ENCODE measurements at places on chromosomes 4 and X.
A peak's percentile ranks its signal among the peaks of the same experiment; 100 is the strongest.

- no peak overlapping the region for H3K27ac ChIP-seq
- H3K27me3 ChIP-seq: no peaks in the 10 kb centered on the region
- no peak for DNase-seq
- H3K36me3 ChIP-seq: peaks cover 5% of the 10 kb centered on the region
- no peak overlapping the region for H3K4me3 ChIP-seq
- no peaks in the 10 kb centered on the region for H3K4me1 ChIP-seq
These were observed 54.6 kb downstream of the C4orf50 start for GRCh38 chr4:5963611-5964010.

DNA sequence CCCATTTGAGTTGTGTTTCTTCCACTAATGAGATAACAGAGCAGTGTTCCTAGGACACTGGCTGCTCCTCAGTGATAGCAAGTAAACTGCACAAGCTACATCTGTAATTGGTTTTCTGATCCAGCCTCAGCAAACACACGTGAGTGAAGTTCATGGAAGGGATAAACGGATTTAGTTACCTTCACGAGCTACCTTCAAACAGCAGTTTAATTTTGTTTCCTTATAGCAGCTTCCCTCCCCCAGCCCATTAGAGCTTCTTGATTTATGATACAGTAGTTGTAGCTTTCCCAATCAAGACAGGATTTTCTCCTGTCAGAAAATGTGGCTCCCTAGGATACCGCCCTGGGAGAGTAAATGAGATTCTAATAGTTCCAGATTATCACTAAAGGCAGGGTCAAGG, 634.2 kb upstream of the FAT1 start:
- no peak overlapping the region for H3K4me3 ChIP-seq
- no peak for DNase-seq
- no peaks in the 10 kb centered on the region for H3K4me1 ChIP-seq

DNA sequence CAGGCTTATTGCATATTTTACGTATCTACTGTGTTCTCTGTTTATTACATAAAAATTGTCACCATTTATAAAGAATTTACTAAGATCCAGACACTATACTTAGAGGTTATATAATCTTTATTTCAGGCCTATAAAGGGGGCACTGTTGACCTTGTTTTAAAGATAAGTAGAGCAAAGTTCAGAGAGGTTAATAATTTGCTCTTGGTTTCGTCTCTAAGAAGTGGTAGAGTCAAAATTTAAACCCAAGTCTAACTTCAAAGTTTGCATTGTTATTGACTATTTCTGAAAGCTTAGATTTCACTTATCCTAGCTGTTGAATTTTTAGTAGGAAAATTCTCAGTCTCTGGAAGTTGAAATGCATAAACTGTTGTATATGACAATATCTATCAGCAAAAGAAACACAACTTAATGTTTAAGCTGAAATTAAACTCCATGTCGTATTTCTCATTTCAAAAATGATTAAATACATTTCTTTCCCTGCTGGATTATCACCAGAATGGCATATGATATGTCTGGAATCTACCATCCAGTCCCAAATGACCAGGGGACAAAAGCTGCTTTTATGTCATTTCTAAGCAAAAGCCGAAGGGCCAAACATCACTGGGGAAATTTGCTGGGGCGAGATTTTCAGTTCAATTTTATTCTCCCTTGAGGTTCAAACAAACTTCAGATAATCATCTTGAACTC, 138.4 kb downstream of the SLC7A11 start:
- no peak overlapping the region for H3K4me3 ChIP-seq
- no peak overlapping the region for H3K27ac ChIP-seq
- H3K27me3 ChIP-seq: no peaks in the 10 kb centered on the region
- H3K4me1 ChIP-seq: no peaks in the 10 kb centered on the region
- no peak for DNase-seq
- no peaks in the 10 kb centered on the region for H3K36me3 ChIP-seq

DNA sequence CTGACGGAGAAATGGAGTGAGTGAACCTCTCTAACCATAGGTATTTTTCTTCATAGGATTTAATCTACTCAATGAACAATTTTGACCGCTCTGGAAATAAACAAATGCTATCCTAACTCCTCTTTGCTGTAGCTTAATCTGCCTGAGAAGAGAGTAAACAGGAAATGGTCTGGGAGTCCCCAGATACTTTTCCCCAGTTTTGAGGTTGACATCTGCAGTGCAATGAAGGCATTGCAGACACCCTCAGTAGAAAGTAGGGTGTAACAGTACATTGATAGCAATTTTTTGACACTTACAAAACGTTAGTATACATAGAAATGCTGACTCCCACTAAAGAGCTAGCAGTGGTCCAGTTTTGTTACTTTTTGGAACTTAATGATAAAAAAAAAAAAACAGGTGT, 495.9 kb upstream of the FAM241A start:
- no peak overlapping the region for H3K4me3 ChIP-seq
- no peaks in the 10 kb centered on the region for H3K36me3 ChIP-seq
- H3K4me1 ChIP-seq: no peaks in the 10 kb centered on the region
- H3K27ac ChIP-seq: no peak overlapping the region
- no peak for DNase-seq

DNA sequence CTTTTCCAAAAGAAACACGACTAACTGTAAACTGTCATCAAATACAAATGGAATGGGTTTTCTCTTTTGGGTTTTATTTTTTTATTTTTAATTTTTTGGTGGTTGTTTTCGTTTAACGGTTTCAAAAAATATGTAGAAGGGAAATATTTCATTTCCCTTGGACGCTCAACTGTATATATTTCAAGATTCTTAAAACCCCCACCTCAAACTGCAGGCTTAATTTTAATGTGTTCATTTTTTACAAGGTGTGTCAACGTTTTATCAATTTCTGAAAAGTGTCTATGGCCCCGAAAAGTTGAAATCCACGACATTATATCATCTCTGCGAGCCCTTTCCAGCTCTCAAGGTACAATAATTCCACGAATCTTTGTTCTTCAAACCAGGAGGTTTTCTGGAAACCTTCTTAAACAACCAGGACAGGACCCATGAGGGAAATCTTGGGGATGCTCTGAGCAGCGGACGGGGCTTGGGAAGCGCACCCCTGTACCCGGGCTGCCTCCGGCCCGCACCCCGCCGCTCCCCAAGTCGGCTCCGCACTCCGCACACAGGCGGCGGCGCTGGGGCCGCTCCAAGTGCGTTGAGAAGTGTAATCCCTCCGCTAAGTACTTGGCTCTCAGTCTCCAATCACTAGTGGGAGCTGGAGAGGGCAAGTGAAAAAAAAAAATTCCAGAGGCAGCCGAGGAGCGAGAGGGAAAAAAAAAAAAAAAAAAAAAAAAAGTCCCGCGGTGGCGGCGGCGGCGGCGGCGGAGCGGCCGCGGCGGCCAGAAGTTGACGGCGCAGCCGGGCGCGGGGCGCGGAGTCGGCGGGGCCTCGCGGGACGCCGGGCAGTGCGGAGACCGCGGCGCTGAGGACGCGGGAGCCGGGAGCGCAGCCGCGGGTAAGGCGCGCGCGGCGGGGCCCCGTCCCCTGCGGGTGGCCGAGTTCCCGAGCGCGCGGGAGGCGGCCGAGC, at the start of gene BMPR1B:
Gene BMPR1B (plus strand): TSS at position 764 of the 949 bp plus-strand sequence. CDS start 346,470 bp downstream, outside the sequence.
- peaks cover 95% of the 10 kb centered on the region for H3K27me3 ChIP-seq
- H3K27ac ChIP-seq: no peak within 1 kb of the TSS
- no peaks in the 10 kb centered on the region for H3K36me3 ChIP-seq
- H3K4me3 ChIP-seq: peak within 1 kb of the TSS; percentile 48
- peaks cover 7% of the 10 kb centered on the region for H3K4me1 ChIP-seq

DNA sequence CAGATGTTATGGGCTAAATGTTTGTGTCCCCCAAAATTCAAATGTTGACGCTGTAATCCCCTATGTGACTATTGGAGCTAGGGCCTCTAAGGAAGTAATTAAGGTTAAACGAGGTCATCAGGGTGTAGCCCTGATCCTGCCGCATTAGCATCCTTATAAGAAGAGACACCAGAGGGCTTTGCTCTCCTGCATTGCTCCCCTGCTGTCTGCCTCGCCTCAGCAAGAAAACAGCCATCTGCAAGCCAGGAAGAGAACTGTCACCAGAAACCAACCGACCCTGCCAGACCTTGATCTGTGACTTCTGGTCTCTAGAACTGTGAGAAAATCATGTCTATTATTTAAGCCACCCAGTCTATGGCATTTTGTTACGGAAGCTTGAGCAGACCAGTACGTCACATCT, 331.9 kb downstream of the DCTD start:
- H3K27me3 ChIP-seq: no peaks in the 10 kb centered on the region
- no peak overlapping the region for H3K4me3 ChIP-seq
- peaks cover 4% of the 10 kb centered on the region for H3K36me3 ChIP-seq

GRCh38 chr4:154618708-154619315, 6.4 kb upstream of the FGG start:
- no peaks in the 10 kb centered on the region for H3K36me3 ChIP-seq
- no peaks in the 10 kb centered on the region for H3K27me3 ChIP-seq
- no peak overlapping the region for H3K27ac ChIP-seq
- no peaks in the 10 kb centered on the region for H3K4me1 ChIP-seq

GRCh38 chrX:15497865-15498264, 2.7 kb upstream of the BMX start:
- no peak overlapping the region for H3K4me3 ChIP-seq
- H3K4me1 ChIP-seq: peaks cover 15% of the 10 kb centered on the region
- DNase-seq: peak; percentile 27
- H3K27me3 ChIP-seq: peaks cover 22% of the 10 kb centered on the region
- no peak overlapping the region for H3K27ac ChIP-seq

GRCh38 chrX:56232221-56233082, at the start of gene KLF8:
Gene KLF8 (plus strand): TSS chrX:56232356. CDS start chrX:56233335, 979 bp downstream.
- H3K36me3 ChIP-seq: peaks cover 5% of the 10 kb centered on the region
- H3K4me1 ChIP-seq: peaks cover 8% of the 10 kb centered on the region
- peak within 1 kb of the TSS; percentile 29 for H3K27ac ChIP-seq
- H3K27me3 ChIP-seq: no peaks in the 10 kb centered on the region
- H3K4me3 ChIP-seq: peak within 1 kb of the TSS; percentile 71
- DNase-seq: no peak

DNA sequence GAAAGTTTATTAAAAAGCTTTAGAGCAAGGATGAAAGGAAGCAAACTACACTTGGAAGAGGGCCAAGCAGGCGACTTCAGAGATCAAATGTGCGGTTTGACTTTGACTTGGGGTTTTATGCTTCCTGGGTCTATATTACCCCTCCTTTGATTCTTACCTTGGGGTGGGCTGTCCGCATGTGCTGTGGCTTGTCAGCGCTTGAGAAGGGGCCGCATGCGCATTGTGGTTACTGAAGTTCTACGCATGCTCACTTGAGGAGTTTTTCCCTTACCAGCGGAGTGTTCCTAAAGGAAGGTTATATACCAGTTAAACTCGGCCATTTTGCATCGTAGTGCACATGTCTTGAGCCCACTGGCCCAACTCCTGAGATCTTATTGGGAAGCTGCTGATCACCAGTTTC, 9.9 kb downstream of the ZNF157 start:
- H3K27ac ChIP-seq: peak overlapping the region; percentile 74
- H3K27me3 ChIP-seq: no peaks in the 10 kb centered on the region
- peaks cover 1% of the 10 kb centered on the region for H3K36me3 ChIP-seq
- peaks cover 20% of the 10 kb centered on the region for H3K4me1 ChIP-seq
- peak overlapping the region; percentile 63 for H3K4me3 ChIP-seq
- peak; percentile 61 for DNase-seq

DNA sequence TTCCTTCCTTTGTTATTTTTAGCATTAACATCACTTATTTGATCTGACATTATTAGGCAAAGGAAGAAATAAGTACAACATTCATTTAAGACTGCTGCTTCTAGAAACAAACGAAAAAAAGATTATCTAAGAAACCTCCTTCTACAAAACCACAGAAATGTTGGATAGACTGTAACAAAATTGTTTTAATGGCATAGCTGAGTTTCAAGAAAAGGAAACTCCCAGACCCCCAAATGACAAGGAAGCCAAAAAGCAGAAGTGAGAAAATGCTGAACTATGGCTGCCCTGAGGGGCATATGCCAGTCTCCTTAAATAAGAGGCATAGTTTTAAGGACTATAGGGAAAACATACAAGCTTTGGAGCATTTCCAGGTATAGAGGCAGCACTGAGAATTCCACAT, 1431.6 kb upstream of the TENM3 start:
- no peak overlapping the region for H3K27ac ChIP-seq
- no peak overlapping the region for H3K4me3 ChIP-seq
- DNase-seq: no peak
- H3K4me1 ChIP-seq: no peaks in the 10 kb centered on the region

DNA sequence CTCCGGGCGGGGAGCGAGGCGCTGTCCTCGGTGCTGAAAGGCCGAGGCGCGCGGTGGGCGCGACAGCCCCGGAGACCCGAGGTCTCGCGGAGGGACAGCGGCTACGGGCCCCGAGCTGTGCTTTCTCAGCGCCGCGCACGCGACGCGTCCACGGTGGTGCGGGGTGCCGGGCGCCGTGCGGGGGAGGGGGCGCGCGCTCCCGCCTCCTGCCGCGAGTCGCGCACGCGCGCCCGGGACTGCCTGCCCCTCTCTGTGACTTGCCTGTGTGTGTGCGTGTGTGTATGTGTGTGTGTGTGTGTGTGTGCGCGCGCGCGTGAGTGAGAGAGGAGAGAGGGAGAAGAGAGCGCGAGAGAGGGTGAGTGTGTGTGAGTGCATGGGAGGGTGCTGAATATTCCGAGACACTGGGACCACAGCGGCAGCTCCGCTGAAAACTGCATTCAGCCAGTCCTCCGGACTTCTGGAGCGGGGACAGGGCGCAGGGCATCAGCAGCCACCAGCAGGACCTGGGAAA, at the start of gene GRIA2:
Gene GRIA2 (plus strand): TSS at position 358 of the 511 bp plus-strand sequence. CDS start 315 bp downstream, outside the sequence.
- H3K4me3 ChIP-seq: no peak within 1 kb of the TSS
- no peak within 1 kb of the TSS for H3K27ac ChIP-seq
- H3K27me3 ChIP-seq: no peaks in the 10 kb centered on the region
- H3K4me1 ChIP-seq: no peaks in the 10 kb centered on the region
- no peaks in the 10 kb centered on the region for H3K36me3 ChIP-seq

GRCh38 chr4:124593494-124593893, 119.0 kb downstream of the ANKRD50 start:
- H3K27ac ChIP-seq: no peak overlapping the region
- no peak for DNase-seq
- no peaks in the 10 kb centered on the region for H3K27me3 ChIP-seq

DNA sequence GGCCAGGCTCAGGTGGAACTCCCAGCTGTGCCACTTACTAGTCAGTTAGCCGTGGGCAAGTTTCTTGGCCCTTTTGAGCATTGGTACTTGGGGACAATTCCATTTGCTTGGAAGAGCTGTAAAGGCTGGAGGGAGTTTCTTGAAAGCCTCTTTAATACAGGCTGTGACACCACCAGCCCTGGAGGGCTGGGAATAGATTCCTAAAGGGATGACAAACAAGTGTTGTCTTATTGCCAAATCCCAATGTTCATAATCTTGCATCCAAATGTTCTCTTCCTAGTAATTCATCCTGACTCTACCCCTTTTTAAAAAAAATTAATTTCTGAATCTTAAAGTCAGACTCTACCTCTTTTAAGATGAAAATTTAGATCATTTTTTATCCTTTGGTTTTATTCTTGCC, 14.6 kb upstream of the MED28 start:
- H3K4me1 ChIP-seq: no peaks in the 10 kb centered on the region
- H3K4me3 ChIP-seq: no peak overlapping the region
- DNase-seq: no peak
- H3K36me3 ChIP-seq: peaks cover 47% of the 10 kb centered on the region
- H3K27me3 ChIP-seq: no peaks in the 10 kb centered on the region
- no peak overlapping the region for H3K27ac ChIP-seq

Data from central memory CD8-positive, alpha-beta T cell (primary cell).